ENCODE measurements at places on chromosomes 5 and 9. TPM values are rescaled to one million over a fixed set of nuclear protein-coding genes. Genes with fewer than 3 reads are reported as not detected.

HEXB gene
- total RNA-seq = 88.1 TPM

FIBCD1 gene
- total RNA-seq = 0.71 TPM

SPOCK1 gene
- total RNA-seq = 0.35 TPM

LOX gene
- 0.09 TPM for total RNA-seq

SPINK6 gene
- total RNA-seq = not detected

ORM2 gene
- total RNA-seq = 0.98 TPM

AGXT2 gene
- not detected for total RNA-seq

DRD1 gene
- not detected for total RNA-seq

GPR150 gene
- not detected for total RNA-seq

FCN2 gene
- total RNA-seq = not detected

PCDHB10 gene
- not detected for total RNA-seq

GRCh38 chr9:109496841-109497225, 1.3 kb downstream of the PTPN3 start:
- DNase-seq = no peak

- DNase-seq = no peak
Observed at GRCh38 chr9:91147079-91147708, 214.5 kb downstream of the AUH start.

DNA sequence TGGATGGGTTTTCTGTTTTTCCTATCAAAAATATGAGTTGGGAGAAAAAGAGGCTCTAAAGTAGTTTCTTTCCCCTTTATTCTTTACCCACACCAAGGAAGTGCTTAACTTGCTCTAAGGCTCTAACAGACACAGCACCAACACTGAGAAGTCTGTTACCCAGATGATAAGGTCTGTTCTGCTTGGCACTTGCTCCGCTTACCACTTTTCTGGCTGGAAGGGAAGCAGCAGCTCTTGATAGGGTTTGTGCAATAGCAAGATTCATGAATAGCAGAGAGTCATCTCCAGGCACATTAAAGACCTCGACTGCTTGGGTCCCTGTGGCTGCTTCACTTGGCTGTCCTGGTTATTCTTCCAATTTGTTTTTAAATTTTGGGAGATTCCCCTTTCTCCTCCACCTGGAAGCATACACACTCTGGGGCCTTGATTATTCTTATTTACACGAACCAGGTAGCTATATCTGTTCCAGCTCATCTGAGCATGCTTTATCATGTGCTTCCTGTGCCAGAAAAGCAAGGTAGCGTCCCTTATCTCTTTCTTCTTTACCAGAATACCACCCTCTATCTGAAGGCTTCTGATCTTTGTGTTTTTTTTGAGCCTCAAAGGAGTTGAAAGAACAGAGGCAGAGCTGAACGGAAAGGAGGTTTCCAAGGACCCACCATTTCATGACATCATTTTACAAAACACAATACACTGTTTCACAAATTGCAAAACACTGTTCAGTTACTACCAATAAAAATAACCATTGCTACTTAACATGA, 24.8 kb downstream of the PPP3R2 start:
- peak; percentile 53 for DNase-seq

GRCh38 chr5:120852222-120852860, 388.2 kb downstream of the PRR16 start:
- no peak for DNase-seq

DNA sequence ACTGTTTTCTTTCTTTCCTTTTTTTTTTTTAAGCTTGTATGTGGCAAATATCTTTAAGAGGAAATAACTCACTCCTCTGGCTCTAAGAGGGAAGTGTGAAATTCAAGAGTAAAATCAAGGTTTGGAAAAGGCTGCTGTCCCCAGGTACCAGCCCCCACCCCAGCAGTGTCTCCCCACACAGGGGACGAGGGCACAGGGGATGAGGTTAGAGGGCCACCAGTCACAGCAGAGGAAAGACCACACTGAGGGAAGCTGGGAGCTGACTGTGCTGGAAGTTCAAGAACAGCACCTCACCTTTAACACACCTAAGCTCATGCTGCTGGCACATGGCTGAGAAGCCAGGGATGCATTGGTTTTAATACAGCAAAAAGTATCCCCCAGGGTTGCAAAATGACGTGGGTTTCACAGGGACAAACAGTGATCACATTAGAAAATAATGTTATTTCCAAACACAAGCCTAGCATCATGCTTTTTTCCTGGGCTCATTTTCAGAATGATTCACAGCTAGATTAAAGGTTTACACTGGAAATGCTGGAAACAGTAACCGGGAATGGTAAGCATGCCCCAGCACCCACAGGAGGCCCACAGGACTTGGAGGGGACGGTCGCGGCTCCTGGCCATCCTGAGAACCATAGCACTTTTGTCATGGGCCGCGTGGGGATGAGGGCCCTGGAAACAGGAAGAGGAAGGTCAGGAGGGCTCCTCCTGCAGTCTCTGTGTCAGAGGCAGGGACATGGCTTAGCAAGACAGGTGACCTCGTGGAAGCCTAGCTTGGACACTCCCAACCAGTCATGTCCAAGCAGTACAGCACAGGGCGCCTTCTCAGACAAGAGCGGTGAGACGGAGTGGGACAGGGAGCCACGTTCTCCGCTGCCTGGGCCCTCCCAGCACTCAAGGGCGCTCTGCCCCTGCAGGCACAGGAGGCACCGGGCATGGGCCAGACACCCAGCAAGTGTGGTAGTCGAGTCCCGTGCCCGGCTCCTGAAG, 6.9 kb downstream of the LPCAT1 start:
- no peak for DNase-seq

DNA sequence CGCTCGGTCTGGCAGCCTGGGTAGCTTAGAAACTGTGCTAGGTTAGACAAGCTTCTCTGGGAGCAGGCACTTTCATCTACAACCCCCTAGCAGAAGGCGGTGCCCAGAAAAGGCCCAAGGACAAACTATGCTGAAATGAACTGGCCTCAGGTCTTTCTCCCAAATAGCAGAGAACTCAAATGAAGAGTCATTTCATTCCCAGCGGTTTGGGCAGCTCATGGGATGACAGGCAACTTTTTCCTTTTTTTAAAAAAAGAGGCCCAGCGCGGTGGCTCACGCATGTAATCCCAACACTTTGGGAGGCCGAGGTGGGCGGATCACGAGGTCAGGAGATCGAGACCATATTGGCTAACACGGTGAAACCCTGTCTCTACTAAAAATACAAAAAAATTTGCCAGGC, 2.5 kb downstream of the RAPGEF1 start:
- no peak for DNase-seq

DNA sequence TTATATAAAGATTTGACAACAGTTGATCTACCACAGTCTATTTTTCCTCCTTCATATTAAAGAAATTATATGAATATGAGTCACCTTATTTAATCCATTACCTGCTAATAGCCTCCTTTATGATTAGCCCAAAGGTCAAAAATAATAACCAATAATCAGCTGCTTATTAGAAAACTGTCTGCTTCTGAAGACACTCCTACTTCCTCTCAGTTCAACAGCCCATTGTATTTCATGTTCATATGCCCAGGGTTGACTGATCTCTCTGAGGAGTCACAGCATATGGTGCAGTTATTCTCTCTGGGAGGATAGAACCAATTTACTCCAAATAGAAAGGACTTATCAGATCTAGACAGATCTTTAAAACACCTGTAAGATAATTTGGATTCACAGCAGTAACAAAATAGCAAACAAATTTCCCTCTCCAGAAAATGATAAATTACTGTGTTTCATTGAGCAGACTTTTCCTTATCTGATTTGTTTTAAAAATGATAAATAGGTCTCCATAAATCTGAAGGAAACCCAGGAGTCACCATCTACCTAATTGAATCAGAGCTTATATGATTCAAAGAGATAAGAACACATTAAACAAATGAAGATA, 180.4 kb upstream of the ITGA1 start:
- no peak for DNase-seq

- no peak for DNase-seq
Observed at GRCh38 chr9:106621313-106622163, 241.4 kb upstream of the ZNF462 start.

- no peak for DNase-seq
Observed at GRCh38 chr9:136726631-136727191, 14.3 kb downstream of the DIPK1B start.

- DNase-seq = no peak
Observed at GRCh38 chr5:143108498-143109128, 294.9 kb downstream of the NR3C1 start.

GRCh38 chr9:37471942-37472684, 6.9 kb upstream of the ZBTB5 start:
- no peak for DNase-seq

DNA sequence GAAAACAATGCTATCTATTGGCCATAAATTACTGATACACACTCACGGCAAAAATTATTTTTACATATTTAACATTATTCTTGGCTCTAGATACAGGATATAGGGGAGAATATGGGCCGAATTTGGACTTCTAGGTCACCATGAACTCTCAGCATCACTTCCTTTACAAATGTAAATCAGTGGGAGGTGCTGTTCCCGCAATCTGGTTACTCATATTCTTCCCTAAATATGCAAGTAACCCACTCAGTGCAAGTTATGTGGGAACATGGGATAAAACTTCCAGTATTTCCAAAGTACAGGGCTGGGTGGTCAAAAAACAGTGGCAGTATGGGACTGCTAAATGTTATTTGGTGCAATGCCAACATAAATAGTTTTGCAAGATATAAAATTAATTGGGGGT, 145.6 kb downstream of the PPP2R2B start:
- no peak for DNase-seq

GRCh38 chr5:169970911-169971765, 9.2 kb downstream of the INSYN2B start:
- no peak for DNase-seq

DNA sequence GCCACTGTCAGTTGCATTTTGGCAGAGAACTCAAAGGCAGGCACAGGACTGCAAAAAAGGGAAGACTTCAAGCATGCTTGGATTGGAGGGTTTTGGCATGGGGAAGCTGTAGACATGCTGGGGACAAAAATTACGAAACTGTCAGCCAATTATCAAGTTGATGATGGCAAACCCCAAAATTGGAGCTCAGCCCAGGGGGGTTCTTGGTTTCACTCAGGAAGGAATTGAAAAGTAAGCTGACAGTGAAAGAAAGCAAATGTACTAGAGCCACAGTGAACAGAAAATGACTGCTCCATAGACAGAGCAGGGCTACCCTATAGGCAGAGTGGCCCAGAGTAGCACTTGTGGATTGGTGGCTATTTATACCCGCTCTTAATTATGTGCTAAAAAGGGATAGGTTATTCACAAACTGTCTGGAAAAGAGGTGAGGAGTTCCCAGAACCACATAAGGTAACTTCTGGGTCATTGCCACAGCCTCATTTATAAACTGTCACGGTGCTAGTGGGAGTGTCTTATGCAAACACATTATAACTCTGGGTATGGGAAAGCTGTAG, 14.6 kb upstream of the CFAP95 start:
- peak; percentile 47 for DNase-seq

GRCh38 chr5:43804041-43804440, 201.1 kb downstream of the NNT start:
- no peak for DNase-seq

- DNase-seq = no peak
Observed at GRCh38 chr5:10338686-10339057, 14.8 kb upstream of the MARCHF6 start.
